ENCODE measurements at places on chromosomes 5 and 9.

DNA sequence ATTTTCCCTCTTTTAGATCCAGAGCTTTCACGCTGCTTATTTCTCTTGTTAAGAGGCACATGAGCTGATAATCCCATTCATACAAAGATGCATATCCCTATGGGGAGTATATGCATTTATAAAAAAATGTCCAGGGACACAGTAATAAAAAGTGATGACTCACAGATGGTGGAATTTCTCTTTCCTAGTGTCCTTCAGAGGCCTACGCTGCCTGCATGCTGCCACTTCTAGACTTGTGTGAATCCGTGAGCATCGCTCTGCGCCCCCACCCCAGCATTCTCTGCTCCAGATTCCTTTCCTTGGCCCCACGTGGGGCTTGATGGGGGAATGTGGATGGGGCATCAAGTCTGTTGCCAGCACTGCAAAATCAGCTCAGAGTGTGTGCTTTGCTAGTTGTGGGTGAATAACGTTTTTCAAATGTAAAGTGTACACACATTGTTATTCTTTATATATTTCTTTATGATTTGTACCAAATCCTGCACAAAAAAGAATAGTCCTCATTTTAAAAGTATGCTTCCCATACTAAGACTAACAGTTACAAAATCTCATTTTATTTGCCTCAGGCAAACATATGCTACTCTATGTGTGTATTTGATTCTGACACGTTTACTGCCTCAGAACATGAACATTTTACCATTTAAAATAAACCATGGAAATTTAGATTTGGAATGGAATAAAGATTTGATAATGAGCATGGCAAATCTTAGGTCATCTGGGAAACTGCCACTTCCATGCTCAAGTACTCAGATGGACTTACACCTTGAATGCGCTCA, 22.4 kb upstream of the RASGRF2 start:
- no peak for DNase-seq

DNA sequence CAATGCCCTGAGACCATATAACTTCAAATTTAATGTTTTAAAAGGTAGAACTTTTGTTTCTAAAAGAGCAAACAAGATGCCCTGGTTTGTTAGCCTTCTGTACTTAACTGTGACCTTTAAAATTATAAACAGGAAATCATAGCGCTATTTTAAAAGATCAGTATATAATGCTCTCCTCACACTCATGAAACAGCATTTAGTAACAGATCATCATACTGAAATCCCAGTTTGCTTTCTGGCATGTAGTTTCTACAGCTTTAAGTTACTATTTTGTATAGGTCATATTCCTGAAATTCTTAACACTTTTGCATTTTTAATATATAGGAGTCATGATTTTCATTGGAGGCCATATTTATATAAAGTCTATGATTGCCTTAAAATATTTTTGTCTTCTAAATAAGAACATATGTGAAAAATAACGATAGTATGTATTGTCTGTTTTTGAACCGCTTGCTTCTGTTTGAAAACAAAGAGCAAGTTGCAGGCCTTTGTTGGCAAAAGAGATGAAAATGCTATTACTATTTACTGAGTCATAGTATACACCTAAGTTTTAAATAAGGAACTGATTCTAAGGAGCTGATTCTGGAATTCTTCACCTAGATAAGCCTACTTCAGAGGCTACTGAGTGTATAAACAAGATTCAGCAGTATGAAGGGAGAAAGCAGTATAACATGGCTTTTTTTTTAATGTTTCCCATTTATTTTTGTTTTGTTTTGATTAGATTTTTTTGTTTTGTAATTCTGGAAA, 20.5 kb downstream of the SRFBP1 start:
- DNase-seq: no peak

- no peak for DNase-seq
Observed at GRCh38 chr9:126531035-126531571, 82.6 kb upstream of the LMX1B start.

- no peak for DNase-seq
Observed at GRCh38 chr9:34125681-34126206, 754 bp downstream of the DCAF12 start.

DNA sequence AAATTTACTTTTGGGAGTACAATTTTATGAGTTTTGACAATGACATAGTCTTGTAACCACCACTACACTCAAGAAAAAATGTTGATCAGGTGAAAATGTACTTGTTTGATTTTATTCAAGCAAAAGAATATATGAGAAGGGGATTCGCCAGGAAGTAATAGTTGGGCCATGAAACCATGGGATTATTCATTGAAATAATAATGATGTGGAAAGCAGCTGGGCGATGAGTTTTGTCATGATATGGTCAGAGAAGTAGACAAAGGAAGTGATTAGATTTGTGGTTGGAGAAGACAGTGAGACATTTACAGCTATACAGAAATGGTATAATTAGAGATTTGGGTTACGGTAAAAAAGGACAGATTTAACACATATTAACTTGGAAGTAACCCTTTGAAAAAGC, 11.2 kb downstream of the HMGCR start:
- DNase-seq: no peak

DNA sequence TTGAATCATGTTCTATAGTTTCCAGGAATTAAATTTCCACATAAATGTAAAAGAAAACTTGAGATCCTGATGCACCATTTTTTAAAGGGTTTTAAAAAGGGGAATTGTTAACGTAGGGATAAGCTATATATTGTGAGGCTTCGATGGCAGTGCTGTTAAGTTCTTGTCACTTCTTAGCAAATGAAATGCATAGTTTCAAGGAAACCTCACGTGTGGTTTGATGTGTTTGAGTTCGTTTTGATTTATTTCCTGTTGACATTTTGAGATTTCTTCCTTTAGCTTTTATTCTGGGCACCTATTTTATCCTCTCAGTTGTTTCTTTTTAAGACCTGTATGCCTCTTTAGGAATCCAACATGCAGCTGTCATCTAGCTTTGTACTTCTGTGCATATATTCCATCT, 301.0 kb downstream of the DOCK8 start:
- no peak for DNase-seq

GRCh38 chr9:76626141-76626540, 138.1 kb upstream of the PCA3 start:
- no peak for DNase-seq

DNA sequence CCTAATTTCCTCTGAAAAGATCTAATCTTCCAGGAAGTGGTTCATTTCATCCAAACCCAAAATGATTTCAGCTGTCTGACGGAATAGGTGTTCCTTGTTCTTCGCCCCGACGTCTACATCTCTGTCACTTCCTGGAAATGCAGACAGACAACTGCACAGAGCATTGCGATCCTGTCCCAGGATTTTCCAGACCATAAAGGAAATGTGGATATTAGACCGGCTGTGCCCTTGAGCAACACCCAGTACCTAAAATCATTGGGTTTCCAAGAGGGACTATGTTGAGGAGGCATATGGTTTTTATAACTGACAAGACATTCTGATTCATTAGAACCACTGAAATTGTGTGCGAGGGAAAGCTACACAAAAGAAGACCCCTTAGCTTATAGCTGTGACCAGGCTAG, 74.2 kb downstream of the MSX2 start:
- no peak for DNase-seq

DNA sequence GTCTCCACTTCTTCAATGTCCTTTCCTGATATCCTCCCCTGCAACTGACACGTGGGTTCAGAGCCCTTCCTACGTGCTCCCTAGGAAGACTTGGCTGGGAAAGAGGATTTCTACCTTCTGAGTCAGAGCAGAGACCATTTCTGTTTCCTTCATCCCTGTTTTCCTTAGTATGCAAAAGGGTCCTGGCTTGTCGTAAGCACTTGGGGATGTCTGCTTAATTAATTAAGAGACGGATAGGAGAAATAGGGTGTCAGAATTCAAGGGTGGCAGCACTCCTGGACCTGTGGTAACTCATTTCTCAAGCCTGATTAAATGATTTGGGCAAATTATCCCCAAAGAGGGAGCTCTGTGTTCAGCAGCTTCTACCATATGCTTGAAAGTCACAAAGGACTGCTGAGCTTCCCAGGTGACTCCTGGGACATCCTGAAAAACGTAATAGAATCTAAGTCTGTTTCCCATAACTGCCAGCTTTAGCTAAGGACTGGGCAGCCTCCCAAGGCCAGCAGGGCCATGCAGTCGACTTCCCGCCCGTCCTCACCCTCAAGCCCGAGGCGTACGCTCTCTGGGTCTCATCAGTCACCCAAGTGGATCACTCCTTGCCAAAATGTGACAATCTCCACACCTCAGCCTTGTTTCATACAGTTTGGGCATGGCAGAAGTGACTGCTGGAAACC, 20.5 kb downstream of the ABCA1 start:
- no peak for DNase-seq

- DNase-seq: no peak
Observed at GRCh38 chr5:151184316-151185042, 26.9 kb upstream of the ANXA6 start.

DNA sequence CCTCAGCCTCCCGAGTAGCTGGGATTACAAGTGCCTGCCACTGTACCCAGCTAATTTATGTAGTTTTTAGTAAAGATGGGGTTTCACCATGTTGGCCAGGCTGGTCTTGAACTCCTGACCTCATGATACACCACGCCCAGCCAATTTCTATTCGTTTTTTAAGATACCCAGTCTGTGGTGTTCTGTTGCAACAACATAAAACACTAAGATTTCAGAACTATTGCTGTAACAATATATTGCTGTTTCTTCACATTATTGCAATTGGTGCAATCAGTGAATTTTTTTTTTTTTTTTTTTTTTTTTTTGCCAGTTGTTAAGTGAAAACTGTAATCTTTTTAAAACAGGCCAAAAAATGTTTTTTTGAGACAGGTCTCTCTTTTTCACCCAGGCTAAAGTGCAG, 9.9 kb downstream of the SRP19 start:
- DNase-seq: no peak

GRCh38 chr9:121365564-121365963, 4.5 kb downstream of the STOM start:
- no peak for DNase-seq

GRCh38 chr9:84947412-84947972, 278.0 kb downstream of the NTRK2 start:
- no peak for DNase-seq

DNA sequence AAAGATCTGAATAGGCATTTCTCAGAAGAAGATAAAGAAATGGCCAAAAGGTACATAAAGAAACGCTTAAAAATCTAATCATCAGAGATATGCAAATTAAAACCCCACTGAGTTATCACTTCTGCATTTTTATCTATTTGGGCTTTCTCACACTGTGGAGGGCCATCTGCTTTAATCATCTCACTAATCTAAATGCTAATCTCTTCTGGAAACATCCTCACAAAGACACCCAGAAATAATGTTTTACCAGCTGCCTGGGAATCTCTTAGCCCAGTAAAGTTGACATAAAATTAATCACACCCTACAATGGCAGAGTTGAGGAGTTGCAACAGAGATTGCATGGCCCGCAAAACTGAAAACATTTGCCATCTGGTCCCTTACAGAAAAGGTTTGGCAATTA, 407.9 kb upstream of the CYLC2 start:
- no peak for DNase-seq

- no peak for DNase-seq
Observed at GRCh38 chr9:19995619-19996018, 206.8 kb upstream of the SLC24A2 start.

DNA sequence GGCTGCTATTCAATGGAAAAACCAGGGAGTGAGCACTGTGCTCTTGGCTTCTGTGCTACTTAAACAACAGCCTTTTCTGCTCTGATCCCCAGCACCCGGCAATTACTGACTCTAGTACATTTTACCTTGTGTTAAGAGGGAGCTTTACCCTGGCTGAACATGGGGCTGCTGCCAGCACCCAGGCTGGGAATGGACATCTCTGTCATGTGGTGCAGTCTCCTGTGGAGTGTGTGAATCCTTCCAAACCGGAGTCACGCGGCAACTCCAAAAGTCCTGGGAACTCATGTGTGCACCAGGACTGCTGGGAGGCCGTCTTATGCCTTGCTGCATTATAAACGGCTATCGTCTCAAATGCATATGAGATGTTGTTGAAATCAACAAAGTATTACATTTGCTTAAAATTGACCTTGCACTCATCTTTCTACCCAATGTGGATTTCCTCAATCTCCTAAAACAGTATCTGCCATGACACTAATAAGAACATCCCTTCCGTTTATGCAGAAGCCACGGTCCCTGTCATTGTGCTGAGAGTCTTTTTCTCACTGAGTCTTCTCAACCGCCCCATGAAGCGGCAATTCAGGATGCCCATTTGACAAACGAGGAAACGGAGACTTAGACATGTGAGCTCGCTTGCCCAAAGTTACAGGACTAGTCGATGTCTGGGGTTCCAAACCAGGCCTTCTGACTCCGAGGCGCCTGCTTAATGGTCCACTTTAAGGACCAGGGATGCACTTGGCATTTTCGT, 884 bp upstream of the GSN start:
- no peak for DNase-seq

GRCh38 chr5:116456036-116456435, 118.6 kb downstream of the SEMA6A start:
- DNase-seq: no peak

GRCh38 chr5:78597068-78597973, 51.3 kb downstream of the LHFPL2 start:
- DNase-seq: no peak

- no peak for DNase-seq
Observed at GRCh38 chr5:140111011-140111858, 2.7 kb upstream of the PURA start.

DNA sequence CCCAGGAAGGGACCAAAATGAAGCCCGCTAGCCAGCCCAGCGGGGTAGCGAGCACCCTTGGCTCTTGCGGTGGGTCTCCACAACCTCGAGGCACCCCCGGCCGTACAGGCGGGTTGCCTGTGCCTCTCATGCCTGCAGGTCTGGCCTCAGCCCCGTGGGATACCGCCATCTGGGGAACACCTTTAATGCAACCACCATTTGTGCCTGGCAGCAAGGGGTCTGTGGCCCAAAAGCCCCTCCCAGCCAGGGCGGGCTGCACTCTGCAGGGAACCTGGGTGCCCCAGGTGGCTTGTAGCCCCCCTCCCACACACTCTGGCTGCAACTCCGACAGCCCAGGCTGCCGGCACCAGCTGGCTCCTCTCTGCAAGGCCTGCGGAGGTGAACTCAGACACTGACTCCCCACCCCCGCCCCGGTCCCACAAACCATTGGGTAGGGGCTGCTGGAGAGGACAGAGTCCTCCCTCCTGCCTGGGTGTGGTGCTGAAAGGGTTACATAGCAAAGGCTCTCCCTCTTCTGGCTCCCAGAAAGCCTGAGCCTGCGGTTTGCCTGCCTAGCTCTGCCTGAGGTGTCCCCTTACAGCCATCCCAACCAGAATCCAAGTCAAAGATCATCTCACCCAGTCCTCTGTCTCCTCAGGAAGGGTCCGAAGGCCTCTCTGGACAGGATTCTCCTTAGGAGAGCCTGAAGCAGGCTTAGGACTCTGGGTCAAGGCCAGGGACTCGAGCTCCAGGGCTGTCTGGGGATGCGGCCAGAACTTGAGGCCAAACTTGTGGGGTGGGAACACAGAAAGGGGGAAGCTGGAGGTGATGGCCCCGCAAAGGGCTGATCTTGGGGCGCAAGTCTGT, 109.4 kb downstream of the PSD2 start:
- no peak for DNase-seq

GRCh38 chr9:93586290-93587057, 10.1 kb downstream of the PHF2 start:
- DNase-seq: no peak

Measured in stimulated activated CD4-positive, alpha-beta T cell treated with anti-CD3 and anti-CD28 coated beads, Interleukin-4, amount 100 ng/mL, for 1 hour (primary cell).